ENCODE measurements at places on chromosomes 3 and 15.

DNA sequence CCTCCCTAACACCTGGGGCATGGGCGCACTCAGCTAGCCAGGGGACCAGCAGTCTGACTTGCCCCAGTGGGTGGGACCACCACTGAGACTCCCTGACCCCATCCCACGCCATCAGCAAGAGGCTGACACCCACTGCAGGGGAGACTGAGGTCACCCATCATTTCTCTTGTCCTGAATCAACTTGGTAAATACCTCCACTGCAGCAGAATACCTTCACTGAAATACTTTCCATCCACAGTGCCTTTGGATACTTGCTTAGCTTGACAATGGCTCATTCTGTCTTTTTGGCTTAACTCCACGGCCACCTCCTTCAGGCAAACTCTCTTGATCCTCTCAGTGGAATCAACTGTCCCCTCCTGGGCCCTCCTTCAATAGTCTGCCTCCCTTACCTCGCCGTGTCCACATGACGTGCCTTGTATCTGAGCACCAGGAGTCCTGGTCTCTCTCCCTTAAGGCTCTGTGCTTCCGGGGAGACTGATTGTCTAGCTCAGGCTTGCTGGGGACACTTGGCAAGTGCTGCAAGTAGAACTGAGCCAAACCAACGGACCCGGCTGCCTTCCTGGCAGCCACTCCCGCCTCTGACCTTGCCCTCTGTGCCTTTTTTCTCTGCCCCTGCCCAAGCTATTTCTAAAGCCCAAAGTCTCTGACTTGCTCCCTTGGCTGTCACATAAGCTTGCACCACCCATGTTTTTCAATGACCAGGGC lies 119.1 kb downstream of the ADCY5 start:
- DNase-seq: no peak

GRCh38 chr3:41940393-41940792 lies 21.5 kb downstream of the ULK4 start:
- no peak for DNase-seq

DNA sequence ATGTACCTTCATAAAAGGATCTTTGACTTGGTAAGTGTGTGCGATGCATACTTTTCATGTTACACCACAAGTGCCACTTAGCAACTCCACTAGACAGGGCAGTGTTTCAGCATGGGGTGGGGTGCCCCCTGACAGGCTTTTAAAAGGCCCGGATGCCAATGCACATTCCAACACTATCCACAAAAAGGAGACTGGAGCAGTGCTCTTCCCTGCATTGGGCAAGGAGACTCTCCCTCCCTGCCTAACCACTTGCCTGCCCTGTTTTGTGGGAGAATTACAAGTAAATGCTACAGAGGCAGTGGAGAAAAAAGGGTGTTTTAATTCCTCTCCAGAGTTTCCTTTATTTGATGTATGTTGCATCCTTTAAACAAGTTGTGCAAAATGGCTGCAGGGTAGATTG lies 1.7 kb upstream of the RARB start:
- DNase-seq: no peak

- no peak for DNase-seq
Measured at GRCh38 chr3:171526146-171526545, 65.9 kb upstream of the TNIK start.

DNA sequence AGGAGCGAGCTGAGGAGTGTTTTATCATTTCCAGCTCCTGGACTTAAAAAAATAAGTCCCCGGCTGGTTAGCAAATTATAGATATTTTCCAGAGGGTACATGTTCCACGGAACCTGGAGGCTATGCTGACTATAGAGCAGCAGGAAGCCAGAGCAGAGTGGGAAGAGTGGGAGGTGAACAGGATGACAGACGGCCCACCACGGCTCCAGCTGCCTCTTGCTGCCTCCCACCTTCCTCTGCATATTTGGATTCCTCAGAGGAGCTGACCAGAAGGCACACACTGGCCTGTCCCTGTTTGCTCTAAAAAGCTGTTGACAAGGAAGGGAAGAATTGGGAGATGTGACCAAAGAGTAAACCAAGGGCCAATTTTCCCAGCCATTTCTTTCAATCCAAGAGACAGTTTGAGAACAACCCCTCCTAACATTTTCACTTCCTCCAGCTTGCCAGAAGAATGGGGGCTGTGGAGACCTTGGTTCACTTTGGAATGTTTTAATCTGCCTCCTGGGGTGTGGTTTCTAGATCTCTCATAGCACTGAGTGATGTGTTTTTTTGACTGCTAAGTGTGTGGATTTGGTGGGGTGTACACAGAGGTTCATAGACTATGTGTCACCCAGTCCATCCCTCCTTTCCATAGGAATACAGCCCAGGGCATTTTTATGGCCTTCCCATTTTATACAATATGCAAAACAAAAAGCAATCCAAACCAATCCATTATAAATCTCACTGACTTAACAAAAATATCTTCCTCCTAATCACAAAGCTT lies 36.8 kb downstream of the HGD start:
- DNase-seq: peak; percentile 39

DNA sequence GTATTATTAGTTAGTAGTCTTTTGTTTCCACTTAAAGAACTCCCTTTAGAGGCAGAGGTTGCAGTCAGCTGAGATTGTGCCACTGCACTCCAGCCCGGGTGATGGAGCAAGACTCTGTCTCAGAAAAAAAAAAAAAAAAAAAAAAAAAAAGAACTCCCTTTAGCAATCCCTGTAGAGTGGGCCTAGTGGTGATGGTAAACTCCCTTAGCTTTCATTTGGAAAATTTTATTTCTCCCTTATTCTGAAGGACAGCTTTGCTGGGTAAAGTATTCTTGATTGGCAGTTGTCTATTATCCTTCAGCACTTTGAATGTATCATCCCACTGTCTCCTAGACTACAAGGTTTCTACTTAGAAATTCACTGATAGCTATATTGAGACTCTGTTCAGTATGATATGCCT lies 46.0 kb downstream of the RPL39L start:
- no peak for DNase-seq

DNA sequence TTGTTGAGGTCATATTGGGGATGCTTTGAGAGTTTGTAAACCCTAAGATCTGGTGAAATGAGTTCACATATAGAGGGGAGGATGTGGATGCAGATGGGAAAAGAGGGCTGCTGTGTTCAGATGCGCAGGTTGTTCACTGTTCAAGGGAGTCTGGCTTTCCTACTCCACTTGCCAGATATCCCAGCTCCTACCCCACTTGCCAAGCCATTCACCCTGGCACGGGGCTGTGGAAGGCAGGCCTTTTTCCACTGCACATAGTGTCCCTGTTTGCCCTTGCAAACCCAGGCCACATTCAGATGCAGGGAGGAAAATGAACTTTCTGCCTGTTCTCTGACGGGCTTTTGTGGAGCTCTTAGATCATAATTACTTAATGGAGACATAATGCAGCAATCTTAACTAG lies 29.0 kb downstream of the CRABP1 start:
- DNase-seq: no peak

- peak; percentile 94 for DNase-seq
Measured at GRCh38 chr3:126858887-126859286, 124.0 kb upstream of the PLXNA1 start.

DNA sequence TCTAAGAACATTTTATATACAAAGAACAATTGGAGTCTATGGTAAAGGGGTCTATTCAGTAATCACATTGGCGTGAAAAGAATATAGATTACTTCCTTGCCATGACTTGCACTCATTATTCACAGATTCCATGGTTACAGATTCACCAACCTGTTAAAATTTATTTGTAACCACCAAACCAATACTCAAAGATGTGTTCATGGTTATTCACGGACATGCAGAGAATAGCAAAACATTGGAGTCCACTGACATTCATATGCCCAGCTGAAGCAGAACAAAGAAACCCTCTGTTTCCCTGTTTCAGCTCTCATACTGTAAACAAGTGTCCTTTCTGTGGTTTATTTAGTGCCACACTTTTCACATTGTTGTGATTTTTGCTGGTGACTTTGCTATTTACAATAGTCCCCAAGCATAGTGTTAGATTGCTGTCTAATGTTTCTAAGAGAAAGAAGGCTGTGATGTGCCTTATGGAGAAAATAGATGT lies 185.8 kb upstream of the TTC14 start:
- no peak for DNase-seq

GRCh38 chr15:91478717-91479191 lies 374.8 kb upstream of the SLCO3A1 start:
- no peak for DNase-seq

DNA sequence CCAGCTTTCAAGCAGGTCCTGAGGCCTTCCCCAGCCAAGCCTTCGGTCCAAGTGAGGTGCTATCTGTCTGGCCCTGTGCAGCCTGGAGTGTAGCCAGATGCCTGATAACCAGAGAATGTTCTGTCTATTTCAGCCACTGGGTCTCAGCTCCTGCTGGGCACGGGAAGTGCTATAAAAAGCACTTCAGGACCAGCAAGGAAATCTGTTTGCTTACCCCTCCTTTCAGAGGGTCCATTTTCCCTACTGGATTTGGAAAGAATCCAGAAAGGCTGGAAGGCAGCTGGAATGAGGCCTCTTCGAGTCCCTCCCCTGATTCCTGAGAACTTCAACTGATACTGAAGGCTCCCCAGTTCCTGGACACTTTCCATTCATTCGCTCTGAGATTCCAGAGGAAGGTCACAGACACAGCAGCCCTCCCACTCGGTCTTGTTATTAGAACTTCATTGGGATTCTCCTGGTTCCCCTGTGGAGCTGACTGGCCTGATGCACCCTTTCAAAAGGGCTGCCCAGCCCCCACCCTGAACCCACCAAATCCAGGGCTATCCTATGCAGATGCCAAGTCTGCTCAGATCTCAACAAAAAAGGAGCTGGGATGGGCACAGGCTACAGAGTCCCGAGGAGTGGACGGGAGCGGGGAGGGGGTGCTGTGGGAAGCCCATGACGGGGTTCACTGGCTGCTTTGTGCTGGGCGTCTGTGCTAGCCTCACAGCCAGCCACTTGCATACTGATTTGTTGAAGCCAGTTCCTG lies 70.4 kb downstream of the UMPS start:
- DNase-seq: peak; percentile 58

DNA sequence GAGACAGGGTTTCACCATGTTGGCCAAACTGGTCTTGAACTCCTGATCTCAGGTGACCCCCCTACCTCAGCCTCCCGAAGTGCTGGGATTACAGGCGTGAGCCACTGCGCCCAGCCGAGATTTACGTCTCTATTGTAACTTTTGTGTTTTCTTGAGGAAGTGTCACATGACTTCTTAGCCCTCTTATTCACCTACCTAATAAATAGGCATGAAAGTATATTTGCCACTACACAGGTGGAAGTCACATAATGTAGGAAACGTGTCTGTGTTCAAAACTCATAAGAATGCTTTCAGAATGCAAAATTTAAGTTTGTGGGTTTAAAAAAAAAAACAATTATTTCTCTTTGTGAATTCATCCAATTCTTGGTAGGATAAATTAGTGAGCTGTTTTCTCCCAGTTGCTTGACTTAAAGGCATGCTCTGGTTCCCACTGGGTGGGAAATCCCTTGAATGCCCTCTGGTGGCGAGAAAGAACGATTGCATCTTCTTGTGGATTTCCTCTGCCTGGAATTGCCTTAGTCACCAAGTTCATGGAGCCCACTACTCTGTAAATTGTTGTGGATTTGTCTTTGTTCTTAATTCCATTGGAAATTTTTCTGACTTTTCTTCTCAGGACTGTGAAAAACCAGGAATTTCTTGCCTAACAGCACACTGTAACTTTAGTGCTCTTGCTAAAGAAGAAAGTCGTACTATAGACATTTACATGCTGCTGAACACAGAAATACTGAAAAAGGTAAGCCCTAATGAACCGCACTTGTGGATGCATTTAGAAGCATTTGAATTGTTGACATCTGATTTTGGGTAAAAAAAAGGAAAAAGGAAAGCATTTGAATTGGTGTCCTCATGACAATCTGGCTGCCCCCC lies 82.2 kb upstream of the CTDSPL start:
- peak; percentile 38 for DNase-seq

- DNase-seq: no peak
Measured at GRCh38 chr15:52680761-52681160, 1.6 kb upstream of the ATOSA start.

DNA sequence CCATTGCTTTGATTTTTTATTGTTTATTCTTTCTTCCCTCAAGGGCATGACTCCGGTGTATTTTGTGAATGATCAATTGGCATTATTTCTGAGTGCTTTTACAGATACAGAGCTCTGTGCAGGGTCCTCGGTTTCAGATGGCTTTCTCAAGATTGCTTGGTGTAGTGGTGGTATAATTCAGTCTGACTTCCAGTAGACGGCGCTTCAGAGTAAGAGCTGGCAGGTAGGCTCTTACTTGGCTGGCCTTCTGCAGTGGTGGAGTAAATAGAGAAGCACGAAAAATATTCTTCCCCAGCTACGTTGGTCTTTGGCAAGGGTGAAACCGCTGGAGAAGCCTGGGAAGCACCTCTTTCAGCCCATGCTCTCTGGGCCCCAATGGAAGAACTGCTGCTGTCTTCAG lies 723.0 kb upstream of the BCHE start:
- no peak for DNase-seq

- DNase-seq: no peak
Measured at GRCh38 chr3:36743826-36744225, 20.5 kb downstream of the DCLK3 start.

- no peak for DNase-seq
Measured at GRCh38 chr3:110180733-110181132, 843.4 kb upstream of the DPPA4 start.

- DNase-seq: peak; percentile 46
Measured at GRCh38 chr3:94935738-94936580, 873.1 kb downstream of the NSUN3 start.

DNA sequence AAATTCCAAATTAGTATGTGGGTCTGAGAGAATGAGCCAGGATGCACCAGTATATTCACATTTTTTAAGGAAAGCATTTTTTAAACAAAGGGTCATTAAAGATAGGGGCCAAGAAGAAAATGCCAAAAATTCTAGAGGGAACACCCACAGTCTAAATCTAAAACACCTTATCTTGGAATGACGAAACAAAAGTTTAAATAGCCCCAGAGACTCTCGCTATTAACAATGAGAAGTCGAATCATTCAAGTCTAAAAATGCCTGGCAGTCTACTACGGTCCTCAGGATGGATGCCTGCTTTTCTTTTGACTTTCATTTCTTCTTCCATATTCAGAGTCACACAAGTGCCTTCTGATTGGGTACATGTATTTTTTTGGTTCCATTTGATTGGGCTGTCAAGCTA lies 66.3 kb downstream of the SSUH2 start:
- DNase-seq: no peak

GRCh38 chr3:116877968-116878367 lies 168.4 kb downstream of the TUSC7 start:
- no peak for DNase-seq

GRCh38 chr3:96466441-96466840 lies 348.0 kb upstream of the EPHA6 start:
- no peak for DNase-seq

- DNase-seq: no peak
Measured at GRCh38 chr15:55372701-55373440, 35.3 kb downstream of the CCPG1 start.

- no peak for DNase-seq
Measured at GRCh38 chr3:1139071-1139470, 46.2 kb downstream of the CNTN6 start.
